ENCODE measurements at places on chromosomes 1 and 21.

- DNase-seq: no peak
Measured at GRCh38 chr1:112935461-112936111, 20.4 kb downstream of the SLC16A1 start.

DNA sequence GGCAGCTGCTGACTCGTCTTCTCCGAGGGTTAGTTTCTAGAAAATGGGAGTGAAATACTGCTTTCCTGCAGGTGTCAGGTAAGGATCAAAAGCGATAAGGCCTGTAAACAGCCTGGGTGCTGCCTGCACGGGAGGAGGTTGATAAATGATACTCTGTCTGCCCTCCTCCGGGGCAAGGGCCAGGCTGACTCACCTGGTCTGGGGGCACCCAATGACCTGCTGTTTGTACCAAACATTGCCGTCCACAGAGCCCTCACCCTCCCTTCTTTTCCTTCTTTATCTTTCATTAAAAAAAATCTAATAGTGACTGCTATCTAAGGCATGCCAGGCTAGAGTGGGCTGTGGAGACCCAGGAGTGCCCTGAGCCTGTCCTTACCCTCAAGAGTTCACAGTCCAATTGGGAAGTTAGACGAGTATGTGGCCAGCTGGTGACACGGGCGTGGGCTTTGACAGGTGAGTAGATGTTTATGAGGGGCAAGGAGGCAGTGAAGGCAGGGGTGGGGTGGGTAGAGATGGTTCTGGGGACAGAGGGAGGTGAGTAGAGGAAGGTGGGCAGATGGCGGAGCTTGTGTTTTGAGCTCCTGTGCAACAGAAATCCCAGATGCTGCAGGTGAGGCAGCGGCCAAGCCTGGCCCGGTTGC lies 16.2 kb downstream of the EDN2 start:
- no peak for DNase-seq

GRCh38 chr1:9135073-9135836 lies 6.4 kb upstream of the GPR157 start:
- DNase-seq: no peak

- DNase-seq: no peak
Measured at GRCh38 chr1:230069796-230070195, 2.8 kb downstream of the GALNT2 start.

- no peak for DNase-seq
Measured at GRCh38 chr1:116486424-116486823, 84.4 kb downstream of the CD58 start.

- DNase-seq: no peak
Measured at GRCh38 chr1:3816331-3817137, 20.2 kb upstream of the LRRC47 start.

GRCh38 chr1:199399996-199400724 lies 627.4 kb upstream of the NR5A2 start:
- no peak for DNase-seq

DNA sequence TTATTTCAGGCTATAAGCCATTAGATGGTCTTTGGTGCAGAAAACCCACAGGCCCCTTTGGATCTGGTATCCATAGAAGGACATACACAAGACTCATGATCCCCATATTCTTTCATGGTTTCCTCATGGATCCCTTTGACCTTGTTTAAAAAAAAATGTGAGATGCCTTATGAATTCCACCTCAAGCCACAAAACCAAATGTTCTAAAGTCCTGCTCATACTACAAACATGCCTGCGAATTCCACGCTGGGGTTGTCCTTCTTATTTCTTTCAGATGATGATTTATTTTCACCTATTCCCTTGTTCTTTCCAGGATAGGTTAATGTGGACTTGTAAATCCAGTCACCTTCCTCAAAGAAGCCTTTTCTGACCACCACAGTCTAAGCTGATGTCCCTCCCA lies 256.9 kb upstream of the DPYD start:
- no peak for DNase-seq

- no peak for DNase-seq
Measured at GRCh38 chr1:184025242-184025675, 12.3 kb downstream of the COLGALT2 start.
